ENCODE measurements at places on chromosomes 7 and 10.

DNA sequence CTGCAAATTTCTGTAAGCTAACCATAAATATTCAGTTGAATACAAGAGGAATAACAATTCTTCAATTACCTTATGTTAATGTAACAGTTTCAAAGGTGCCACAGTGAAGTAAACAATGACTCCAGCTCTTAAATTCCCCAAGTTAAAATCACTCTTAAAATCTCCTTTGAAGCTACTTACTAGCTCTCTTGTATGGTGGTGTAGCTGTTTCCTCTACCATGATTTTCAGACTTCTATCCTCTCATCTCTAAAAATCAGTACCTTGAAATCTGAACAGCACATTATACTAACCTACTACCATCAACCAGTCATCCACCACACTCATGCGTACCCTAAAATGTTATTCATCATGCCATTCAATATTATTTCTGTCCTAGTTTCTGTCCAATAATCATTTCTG, 29.6 kb downstream of the JMJD1C start:
- no peak for DNase-seq

- no peak for DNase-seq
Observed at GRCh38 chr10:99809931-99810615, 27.6 kb downstream of the ABCC2 start.

- no peak for DNase-seq
Observed at GRCh38 chr10:97163781-97164501, 21.8 kb downstream of the SLIT1 start.

GRCh38 chr10:42970451-42971250, 106.2 kb upstream of the RET start:
- DNase-seq: no peak

DNA sequence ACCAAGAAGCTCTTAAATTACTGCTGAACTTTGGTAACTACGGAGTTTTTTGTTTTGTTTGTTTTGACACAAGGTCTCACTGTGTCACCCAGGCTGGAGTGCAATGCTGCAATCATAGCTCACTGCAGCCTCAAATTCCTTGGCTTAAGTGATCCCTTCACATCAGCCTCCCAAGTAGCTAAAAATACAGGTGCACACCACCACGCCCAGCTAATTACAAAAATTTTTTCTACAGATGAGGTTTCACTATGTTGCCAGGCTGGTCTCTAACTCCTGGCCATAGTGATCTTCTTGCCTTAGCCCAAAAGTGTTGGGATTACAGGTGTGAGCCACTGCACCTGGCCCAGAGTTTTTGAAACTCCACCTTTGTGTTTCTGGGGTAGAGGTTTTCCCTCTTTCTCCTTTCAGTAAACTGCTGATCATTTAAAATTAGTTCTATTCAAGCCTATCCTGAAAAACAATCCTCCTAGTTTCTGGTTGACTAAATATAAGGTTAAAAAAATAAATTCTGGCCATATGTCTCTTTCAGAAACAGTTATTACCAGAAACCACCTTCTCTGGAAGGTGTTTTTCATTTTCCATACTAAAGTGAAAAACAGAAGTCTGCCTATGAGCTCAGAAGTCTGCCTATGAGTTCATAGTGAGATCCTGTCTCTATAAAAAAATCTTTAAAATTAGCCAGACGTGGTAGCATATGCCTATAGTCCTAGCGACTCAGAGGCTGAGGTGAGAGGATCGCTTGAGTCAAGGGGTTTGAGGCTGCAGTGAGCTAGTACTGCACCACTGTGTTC, 63.9 kb downstream of the VOPP1 start:
- DNase-seq: no peak

GRCh38 chr10:46523962-46524471, 32.4 kb downstream of the GPRIN2 start:
- DNase-seq: no peak

DNA sequence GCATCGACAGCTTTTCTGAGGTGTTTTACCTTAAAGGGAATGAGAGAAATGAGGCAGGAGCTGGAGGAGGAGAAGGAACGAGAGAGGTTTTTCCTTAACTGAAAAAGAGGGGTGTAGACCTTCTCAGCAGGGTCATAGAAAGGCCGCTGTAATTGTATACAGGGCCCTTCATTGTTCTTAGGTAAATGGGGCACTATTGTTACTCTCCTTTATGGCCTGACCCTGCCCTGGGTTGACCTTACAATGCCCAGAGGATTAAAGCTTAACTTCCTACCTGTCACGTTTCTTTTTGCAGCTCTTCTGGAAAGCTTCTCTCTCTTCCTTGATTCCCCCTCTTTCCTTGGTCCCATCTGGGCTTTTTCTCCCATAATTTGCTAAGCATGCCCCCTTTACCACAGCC, 13.7 kb upstream of the PDLIM1 start:
- DNase-seq: no peak

DNA sequence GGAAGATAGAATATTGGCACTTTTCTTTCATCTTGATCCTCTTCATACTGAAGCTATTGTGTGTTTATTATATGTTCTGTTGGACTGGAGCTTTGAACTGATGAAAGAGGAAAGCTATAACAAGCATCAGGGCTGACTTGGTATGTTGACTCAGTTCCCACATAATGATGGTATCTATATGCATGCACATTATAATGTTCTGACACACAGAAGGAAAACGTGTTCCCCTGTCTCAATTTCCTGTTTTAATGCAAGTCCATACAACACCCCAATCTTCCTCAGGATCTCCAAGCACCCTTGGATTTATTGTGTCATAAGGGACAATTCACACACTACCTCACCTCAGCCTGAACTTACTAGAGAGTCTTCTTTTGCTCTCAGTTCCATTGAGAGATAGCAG, 8.3 kb upstream of the WASL start:
- no peak for DNase-seq

All from hematopoietic multipotent progenitor cell treated with erythropoietin and hydrocortisone succinate and interleukin-3 and kit ligand, for 17 days (in vitro differentiated cells).